ENCODE measurements at places on chromosomes 3 and 15. TPM values are rescaled to one million over a fixed set of nuclear protein-coding genes. Genes with fewer than 3 reads are reported as not detected.

The ADPRH gene
- total RNA-seq = 2.9 TPM

The LTK gene
- 0.07 TPM for total RNA-seq

The C3orf52 gene
- 11.3 TPM for total RNA-seq

The MKRN2 gene
- total RNA-seq = 29.0 TPM

DNA sequence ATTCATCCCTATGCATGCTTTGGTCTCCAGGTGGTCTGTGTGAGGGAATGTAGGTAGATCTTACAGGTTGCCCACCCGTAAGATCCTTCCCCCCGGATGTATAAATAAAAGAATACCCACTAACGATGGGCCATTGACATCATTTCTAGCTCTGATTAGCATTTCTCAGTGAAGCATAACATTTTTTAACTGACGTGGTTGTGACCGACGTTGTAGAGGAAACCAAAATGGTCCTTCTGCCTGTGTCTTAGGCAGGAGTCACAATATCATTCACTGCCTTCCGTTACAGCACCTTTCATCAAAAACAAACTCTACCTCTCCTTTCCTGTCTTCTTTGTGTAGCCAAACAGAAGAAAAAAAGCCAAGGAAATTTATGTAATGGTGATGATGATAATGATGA lies 27.3 kb upstream of the UMPS start:
- DNase-seq = no peak

DNA sequence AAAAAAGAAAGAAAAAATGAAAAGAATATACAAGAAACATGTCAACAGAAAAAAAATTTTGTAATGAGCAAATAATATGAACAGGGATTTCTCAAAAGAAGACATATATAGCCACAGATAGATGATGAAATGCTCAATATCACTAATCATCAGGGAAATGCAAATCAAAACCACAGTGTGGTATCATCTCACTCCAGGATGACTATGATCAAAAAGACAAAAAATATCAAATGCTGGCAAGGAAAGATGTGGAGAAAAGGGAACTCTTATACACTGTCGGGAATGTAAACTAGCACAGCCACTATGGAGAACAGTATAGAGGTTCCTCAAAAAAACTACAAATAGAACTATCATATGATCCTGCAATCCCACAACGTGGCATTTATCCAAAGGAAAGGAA lies 94.1 kb downstream of the C3orf70 start:
- DNase-seq = no peak

- no peak for DNase-seq
Observed at GRCh38 chr3:189304465-189305351, 132.9 kb downstream of the TPRG1 start.

DNA sequence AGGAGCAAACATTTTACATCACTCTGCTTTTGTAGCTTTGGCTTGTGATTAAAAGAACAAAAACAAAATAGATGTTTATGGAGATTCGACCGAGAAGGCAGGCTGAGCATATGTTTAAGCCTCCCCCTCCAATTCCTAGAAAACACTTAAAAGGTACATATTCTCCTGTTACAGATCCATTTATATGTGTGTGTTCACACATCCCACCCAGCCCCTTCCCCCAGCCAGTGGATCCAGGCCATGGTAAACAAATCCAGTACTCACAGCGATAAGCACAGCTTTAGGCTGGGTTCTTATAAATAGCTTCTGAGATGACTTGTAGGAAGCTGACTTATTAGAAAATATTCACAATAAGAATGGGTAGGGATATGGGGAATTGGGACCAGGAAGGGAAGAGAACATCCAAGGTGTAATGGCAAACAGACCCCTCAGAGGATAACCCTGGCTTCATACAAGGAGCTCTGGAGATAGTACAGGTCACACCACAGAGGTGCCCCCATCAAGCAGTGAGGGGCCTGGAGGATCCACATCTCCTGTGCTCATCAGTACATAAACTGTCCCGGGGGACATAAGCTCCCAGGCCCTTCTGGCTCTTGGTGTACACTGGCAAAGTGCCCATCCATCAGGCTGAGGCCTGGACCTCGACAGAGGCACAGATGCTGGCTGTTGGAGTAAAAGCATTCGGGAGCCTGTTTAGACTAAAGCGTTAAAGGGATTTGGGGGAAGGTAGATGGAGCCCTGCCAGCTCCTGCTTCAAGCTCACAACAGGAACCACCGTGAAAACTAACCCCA lies 70.0 kb upstream of the UBE2E1 start:
- peak; percentile 27 for DNase-seq

GRCh38 chr3:177126015-177126773 lies 71.1 kb downstream of the TBL1XR1 start:
- no peak for DNase-seq

DNA sequence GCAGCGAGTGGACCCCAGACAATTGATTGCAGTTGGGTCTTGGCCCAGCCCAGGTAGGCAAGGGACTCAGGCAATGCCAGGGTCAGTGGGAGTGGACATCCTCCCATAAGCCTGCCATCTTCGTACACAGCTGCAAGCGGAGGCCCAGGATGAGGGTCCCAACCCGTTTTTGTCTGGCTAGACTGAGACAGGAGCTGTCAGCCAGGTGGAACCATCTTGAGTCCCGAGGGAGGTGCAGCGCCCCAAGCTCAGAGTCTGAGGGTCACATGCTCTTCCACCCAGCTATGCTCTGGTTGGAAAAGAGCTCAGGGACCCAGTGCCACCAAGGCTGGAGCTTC lies 22.6 kb upstream of the IP6K2 start:
- no peak for DNase-seq

- no peak for DNase-seq
Observed at GRCh38 chr3:146953511-146953981, 348.4 kb upstream of the PLSCR5 start.

DNA sequence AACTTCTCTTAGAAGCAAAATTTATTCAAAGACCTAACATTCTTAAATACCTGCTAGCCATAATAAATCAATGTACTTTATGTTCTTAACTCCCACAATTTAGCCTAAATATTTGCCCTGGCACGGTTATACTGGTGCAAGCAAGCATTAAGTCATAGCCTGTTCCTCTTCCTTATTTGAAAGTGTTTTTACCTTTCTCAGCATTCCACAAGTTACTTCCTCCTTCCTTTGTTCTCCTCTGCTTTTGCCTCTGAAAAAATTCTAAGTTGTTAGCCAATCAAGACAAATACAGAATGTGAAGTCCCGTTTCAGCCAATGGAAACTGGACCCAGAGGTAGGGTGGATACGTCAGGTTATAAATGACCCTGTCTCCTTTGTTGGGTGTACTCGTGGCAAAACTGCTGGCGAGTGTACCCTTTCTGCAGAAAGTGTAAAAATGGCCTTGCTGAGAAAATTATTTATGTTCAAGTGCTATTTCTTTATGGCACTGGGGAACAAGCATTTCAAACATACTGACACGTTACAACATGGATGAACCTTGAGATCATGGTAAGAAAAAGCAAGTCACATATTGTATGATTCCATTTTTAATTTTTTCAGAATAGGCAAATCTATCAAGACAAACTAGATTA lies 3.1 kb upstream of the TATDN2 start:
- no peak for DNase-seq

DNA sequence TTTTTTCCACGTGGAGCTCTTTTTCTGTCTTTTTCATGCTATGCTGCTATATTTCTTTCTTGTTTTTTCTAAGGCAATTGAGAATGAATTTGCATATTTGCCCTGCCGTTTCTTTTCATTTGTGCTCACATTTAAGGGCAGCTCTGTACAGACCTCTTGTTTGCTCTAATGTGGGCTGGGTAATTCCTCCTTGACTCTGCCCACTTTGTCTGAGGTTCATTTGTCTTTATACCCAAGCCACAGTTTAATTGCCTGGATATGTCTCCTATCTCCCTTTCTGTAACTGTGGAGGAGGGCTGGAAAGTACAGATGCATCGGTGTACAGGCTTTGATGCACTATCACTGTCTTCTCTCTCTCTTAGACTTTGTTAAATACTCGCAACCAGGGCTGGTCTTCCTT lies 195.9 kb downstream of the EPHB1 start:
- DNase-seq = no peak

DNA sequence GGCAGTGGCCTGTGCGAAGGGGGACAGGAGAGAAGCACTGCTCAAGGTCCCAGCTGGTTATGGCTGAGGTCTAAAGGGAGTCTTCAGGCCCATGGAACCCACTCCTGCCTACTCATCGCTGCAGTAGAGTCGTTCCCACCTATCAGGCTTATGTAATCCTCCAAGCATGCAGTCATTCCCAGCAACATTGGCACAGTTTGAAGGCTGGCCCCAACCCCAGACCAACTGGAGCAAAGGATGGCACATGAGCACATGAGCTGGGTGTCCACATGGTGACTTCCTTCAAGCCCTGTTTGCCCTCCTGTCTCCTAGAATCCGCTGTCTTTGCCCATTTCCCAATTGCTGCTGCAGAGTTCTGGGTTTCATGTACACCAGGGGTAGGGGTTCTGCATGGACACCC lies 60.5 kb upstream of the FGD5 start:
- DNase-seq = peak; percentile 10

GRCh38 chr3:30511524-30512251 lies 94.7 kb upstream of the TGFBR2 start:
- no peak for DNase-seq

Data from H7 (cell line).